ENCODE measurements at places on chromosomes 7 and 10.

- peak; percentile 3 for DNase-seq
These were observed 125.2 kb downstream of the DOCK4 start for GRCh38 chr7:112080978-112081377.

- no peak for DNase-seq
These were observed 236.6 kb downstream of the CDK14 start for GRCh38 chr7:90832726-90833125.

- DNase-seq = no peak
These were observed 103.2 kb upstream of the PPP2R2D start for GRCh38 chr10:131797626-131798025.

GRCh38 chr10:110648692-110649346 is 4.7 kb downstream of the RBM20 start:
- DNase-seq = no peak

DNA sequence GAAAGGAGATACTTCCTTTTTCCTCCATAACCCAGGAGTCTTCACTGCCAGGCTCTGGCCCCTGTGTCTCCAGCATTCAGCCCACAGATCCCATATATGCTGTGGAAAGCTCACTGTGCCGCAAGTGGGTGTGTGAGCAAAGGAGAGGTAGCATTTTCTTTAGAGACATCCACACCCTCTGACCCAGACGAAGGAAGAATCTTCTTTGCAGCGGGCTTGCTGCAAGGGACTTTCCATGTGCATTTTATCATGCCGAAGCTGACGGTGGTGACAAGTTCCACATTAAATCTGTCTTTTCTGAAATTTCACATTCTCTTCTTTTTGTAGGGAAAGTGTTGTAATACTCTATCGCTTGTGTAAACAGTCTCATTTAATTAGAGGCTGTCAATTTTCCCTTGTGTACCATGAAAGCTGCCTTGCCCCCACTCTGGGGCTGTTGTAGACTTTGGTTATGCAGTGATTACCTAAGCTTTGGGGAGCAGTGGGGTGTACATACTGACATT is 409.5 kb downstream of the SUGCT start:
- peak; percentile 32 for DNase-seq

GRCh38 chr7:39415091-39415787 is 151.0 kb upstream of the YAE1 start:
- DNase-seq = peak; percentile 30

DNA sequence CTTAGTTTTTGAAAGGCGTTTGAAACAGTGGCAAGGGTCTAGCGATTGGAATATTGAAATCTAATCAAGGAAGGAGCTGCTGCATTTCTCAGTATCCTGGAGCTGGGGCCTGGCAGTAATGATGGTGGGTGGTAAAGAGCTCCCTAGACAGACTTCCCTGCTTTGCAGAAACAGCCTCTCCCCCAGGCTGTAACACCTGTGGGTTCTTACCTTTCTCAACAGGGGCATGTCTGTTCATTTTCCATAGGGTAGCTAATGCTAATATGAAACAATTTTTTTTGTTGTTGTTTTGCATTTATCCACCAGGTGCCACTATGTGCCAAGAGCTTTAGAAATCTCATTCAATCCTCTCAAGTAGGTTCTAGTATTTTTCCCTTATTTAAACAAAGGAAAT is 345.5 kb downstream of the REEP3 start:
- DNase-seq = peak; percentile 23

GRCh38 chr7:42672339-42672999 is 239.4 kb downstream of the C7orf25 start:
- no peak for DNase-seq

DNA sequence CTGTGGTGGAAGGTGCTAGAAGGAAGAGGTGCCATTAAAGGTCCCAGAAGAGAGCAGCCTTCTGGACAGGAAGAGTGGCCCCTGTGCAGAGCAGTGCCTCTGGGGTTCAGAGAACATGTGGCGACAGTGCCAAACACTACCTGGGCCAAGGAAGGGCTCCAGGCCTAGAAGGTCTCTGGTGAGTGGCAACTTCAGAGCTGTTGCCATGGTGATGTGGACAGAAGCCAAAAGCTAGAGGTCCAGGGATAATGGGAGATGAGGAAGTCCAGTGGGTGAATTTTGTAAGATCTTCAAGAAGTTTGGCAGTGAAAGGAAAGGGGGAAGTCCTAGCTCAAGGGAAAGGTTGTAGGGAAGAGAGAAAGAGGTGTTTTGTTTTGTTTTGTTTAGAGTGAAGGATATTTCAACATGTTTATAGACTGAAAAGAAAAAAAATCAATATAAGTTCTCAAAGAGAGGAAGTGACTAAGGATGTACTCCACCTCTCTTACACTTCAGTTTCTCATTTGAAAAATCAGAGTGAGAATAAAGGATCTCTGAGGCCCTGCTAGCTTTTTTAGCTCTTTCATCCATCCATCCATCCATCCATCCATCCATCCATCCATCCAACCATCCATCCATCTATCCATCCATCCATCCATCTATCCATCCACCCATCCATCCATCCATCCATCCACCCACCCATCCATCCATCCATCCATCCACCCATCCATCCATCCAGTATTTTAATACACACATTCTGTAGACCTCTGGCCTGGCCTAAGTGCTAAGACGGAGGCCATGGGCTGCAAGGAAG is 77.1 kb upstream of the DUSP5 start:
- DNase-seq = peak; percentile 16

GRCh38 chr10:123522702-123523312 is 143.3 kb upstream of the GPR26 start:
- no peak for DNase-seq

DNA sequence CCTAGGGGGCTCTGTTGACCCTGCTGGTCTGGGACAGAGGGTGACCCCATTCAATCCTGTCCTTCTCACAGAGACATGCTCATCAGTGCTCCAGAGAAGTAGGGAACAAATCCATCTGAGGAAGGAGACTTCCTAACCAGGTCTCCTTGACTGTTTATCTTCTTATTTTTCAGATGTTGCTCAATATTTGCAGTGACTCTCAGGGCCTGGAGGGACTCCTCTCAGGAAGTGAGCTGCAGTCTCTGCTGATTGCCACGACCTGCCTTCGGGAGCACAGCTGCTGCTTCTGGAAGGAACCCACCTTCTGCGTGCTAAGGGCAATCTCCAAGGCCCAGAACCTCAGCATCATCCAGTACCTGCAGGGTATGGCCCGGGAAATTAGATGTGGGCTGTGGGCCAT is 41.0 kb downstream of the WDFY4 start:
- DNase-seq = no peak

GRCh38 chr7:22427104-22427503 is 70.2 kb upstream of the RAPGEF5 start:
- DNase-seq = no peak

DNA sequence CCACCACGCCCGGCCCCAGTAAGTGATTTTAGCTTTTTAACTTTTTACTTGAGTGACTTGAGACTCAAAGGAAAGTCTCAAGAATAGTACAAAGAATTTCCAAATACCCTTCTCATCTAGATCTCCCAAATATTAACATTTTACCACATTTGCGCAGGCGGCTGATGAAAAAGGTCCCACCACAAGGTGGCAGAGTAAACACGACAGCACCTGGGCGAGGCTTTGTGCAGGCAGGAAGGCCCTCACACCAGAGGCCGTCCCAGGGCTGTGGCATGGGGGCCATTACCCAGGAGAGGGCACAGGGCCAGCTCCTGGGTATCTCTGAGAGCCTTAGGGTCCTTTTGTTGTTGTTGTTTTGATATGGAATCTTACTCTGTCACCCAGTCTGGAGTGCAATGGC is 50.0 kb upstream of the WIPI2 start:
- peak; percentile 17 for DNase-seq

DNA sequence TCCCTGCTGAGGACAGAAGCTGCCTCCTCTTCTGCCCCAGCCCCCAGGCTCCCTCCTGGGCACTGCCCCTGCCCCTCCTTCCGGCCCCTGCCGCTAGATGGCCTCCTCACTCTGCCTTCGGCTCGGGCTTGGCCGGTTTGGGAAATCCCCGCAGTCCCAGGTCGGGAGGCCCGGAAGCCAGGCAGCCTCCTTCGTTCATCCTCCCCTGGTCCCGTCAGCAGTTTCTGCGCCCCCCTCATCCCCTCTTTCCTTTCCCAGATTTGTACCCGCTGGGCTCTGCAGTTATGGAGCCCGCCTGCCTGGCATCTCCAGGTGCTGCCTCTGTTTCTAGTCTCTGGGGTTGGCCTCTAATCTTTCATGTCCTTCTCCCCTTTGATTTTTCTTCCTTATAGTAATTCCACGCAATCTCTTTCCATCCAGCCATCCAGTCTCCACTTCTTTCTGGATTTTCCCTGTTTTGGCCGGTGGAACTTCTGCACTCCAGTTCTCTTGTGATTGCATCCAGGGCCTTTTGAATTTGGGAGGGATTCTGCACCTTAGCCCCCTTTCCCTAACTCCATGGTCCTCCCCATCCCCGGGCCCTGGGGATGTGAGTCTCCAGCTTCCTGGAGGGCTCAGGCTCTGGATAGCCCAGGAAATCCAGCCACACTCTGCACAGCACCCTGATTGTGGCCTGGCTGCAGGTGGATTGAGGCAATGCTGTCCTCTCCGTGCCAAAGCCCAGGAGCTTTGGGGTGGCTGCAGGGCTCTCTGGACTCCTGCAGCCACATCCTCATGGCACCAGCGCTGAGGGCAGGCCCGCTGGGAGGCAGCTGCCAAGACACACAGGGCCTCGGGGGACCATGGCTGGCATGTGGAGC is 3.3 kb upstream of the SHH start:
- peak; percentile 50 for DNase-seq

- peak; percentile 17 for DNase-seq
These were observed 578.6 kb upstream of the FOXK1 start for GRCh38 chr7:4103352-4104091.

- peak; percentile 79 for DNase-seq
These were observed 1206.1 kb upstream of the CELF2 start for GRCh38 chr10:9811601-9812000.

DNA sequence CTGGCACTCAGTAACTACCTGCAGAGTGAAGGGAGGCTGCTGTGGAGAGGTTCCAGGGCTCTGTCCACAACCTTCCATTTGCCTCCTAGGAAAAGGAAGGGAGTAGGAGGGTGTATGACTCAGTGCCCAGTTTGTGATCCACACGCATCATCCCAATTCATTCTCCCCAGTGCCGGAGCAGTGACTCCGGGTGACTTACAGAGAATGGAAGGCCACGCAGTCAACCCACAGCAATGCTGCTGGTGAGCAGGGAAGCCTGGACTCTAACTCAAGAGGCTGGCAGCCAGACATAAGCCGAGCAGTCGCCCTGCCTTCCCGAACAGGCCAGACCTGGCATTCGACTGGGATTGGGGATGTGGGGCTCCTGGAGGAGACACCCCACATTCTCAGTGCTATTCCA is 139.9 kb downstream of the SH3PXD2A start:
- no peak for DNase-seq

- no peak for DNase-seq
These were observed 78.4 kb upstream of the PRKAR2B start for GRCh38 chr7:106966121-106966520.

- DNase-seq = no peak
These were observed 53.8 kb downstream of the COL13A1 start for GRCh38 chr10:69855346-69856111.

- DNase-seq = no peak
These were observed 160.5 kb upstream of the FERD3L start for GRCh38 chr7:19305698-19306097.

GRCh38 chr10:112497347-112497950 is 50.4 kb downstream of the VTI1A start:
- no peak for DNase-seq

DNA sequence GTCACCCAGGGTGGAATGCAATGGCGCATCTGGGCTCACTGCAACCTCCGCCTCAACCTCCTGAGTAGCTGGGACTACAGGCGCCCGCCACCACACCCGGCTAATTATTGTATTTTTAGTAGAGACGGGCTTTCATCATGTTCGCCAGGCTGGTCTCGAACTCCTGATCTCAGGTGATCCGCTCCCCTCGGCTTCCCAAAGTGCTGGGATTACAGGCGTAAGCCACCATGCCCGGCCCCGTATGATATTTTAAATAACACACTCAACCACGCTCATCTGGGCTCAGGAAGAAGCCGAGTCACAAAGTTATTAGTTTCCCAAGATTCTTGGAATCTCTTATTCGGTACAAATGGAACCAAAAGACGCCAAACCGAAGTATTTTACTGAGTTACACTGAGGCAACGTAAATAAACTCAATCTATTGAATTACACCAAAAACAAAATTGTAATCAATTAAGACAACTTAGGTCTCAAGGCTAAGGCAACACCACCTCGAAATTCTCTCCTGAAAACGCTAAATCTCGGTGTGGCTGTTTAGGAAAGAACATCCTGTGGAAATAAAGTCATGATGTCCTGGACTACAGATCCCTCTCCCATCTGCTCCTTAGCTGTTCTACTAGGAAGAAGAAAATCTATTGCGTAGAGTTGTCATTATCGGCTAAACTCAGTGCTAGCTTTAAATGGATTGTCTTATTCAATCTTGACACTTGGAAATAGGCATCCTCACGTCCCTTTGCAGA is 910 bp downstream of the ARHGAP19 start:
- no peak for DNase-seq

DNA sequence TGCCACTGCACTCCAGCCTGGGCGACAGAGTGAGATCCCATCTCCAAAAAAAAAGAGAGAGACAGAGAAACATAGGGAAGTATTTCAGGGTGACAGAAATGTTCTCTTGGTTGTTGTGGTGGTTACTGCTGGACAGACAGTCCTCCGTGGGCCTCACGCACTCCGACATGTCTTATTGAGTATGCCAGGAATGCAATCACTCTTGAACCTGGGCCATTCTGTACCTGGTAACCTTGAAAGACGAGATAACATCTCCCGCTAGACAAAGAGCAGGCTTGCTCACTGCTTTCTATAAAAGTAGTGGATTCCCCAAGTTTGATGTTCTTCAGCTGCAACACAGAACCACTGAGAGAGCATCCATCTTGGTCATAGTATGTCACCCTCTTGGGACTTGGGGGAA is 6.7 kb downstream of the CACUL1 start:
- DNase-seq = no peak

- peak; percentile 62 for DNase-seq
These were observed 2.1 kb upstream of the COX19 start for GRCh38 chr7:977326-978048.

DNA sequence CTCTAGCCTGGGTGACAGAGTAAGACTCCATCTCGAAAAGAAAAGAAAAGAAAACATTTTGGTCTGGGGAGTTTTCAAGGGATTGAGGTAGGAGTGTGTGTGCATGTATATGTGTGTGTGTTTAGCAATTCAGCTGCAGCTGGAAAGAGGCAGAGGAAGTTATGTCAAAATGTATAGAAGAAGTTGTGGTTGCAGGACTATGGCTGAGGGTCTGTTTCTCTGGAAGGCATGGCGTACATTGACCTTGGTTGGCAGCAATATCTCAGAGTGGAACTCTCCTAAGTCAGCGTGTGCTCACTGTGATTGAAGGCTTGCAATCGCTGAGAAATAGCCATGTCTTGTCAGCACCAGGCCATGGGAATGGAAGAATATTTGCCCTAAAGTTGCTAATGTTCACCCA is 28.6 kb upstream of the RHBDD2 start:
- no peak for DNase-seq

- DNase-seq = no peak
These were observed 116.0 kb downstream of the NEURL1 start for GRCh38 chr10:103609231-103610082.

DNA sequence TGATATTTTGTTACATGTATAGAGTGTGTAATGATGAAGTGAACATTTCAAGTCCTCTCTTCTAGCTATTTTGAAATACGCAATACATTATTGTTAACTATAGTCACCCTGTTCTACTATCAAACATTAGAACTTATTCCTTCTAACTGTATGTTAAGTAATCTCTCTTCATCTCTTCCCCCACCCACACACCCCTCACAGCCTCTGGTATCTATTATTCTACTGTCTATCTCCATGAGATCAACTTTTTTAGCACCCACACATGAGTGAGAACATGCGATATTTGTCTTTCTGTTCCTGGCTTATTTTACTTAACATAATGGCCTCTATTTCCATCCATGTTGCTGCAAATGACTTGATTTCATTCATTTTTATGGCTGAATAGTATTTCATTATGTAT is 57.7 kb upstream of the EGR2 start:
- DNase-seq = no peak

Data from tongue (tissue), 3 donors.